Stimulated activated CD8-positive, alpha-beta memory T cell treated with anti-CD3 and anti-CD28 coated beads, Interleukin-2, amount 100 ng/mL, for 48 hours (primary cell): ENCODE measurements at places on chromosomes 11 and 22.

DNA sequence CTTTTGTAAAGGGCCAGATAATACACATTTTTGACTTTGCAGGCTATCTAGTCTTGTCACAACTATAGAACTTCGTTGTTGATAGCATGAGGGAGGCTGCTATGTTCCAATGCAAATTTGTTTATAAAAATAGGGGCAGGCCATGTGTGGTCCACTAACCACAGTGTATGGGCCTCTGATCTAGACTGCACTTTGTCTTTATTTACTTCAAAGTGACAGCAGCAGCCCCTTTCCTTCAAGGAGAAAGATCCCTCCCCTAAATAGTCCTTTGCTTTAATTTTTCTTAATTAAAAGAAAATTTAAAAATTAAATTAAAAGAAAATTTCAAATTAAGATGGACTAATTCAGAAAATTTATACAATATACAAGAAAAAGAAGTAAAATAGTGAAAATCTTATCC, 49.5 kb upstream of the OR9Q1 start:
- DNase-seq = no peak

DNA sequence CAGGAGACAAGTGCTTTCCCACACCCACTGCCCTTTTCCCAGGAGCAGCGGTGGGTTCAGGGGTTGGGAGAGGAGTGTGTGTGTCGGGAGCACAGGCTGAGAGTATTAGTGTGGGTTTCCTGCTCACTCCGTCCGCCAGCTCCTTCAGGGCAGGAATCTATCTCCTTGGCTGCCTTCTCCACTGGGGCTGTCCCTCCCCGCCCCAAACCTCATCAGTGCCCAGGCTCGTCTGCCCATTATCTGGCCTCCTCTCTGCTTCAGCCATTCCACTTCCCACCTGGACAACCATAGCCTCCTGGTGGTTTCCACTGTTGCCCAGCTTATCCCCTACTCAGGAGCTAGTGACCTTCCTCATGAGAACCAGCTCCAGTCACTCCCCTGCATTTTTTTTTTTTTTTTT, 19.9 kb downstream of the ASPHD2 start:
- no peak for DNase-seq

GRCh38 chr11:19239039-19239438, 1.7 kb downstream of the E2F8 start:
- no peak for DNase-seq

DNA sequence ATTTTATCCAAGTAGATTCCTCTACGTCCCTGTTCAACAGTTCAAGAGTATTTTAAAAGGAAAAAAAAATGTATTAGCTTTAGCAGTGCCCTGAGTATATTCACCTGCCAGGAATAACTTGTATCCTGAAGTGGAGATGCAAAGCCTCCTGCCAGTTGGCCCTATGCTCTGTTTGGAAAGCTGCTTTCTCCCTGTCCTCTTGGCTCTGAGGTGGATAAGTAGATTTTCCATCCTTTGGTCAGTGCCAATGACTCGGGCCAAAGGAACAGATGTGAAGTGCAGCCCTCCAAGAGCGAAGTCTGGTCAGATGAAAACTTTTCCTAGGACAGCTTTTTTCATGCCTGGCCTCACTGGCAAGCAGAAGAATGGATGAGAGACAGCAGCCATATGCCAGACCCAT, 839.9 kb upstream of the TENM4 start:
- DNase-seq = no peak

DNA sequence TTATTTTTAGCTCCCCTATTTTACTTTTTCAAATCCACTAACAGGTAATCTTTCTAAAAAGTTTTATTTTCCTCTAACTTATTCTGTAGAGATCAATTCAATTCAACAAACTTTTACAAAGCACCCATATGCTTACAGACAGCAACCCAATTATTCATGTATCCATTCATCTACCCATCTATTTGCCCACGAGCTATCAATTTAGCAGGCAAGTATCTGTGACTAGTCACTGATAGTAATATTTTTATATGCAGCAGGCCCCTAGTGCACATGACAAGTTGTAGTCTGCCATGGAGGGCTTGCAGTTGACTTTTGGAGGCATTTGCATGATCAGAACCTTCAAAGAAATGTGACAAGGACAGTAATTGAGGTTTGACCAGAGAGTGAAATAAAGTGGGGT, 753.2 kb upstream of the TENM4 start:
- no peak for DNase-seq

DNA sequence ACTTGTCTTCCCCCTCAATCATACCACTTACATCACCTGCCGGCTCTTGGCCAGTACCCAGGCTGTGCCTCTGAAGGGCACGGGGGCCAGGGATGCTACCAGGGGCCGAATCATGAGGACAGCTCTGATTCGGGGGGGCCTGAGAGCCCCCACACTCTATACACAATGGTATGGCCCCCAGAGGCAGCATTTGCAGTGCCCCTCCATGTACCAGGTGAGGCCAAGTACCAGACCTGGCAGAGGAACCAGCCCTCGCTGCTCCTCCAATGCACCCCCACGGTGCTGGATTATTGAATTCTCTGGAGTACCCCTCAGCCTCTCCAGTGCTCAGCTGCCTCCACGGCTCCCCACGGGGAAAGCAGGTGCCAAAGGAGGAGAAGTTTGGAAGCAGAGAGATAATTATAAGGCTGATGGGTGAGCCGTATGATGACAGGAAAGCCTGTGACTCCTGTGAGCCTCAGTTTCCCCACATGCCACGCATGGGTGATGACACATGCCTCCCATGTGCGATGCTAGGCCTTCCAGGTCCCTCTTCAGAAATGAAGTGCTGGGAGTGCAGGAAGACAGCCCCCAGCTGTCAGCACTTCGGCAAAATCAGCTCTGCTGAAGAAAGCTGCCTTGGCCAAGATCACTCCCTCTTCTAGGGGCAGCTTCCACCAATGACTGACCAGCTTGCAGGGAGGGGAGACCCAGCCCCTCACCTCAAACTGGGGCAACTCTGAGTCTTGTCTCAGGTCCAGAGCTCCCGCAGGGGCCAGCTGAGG, 69.9 kb downstream of the THAP12 start:
- DNase-seq = no peak

DNA sequence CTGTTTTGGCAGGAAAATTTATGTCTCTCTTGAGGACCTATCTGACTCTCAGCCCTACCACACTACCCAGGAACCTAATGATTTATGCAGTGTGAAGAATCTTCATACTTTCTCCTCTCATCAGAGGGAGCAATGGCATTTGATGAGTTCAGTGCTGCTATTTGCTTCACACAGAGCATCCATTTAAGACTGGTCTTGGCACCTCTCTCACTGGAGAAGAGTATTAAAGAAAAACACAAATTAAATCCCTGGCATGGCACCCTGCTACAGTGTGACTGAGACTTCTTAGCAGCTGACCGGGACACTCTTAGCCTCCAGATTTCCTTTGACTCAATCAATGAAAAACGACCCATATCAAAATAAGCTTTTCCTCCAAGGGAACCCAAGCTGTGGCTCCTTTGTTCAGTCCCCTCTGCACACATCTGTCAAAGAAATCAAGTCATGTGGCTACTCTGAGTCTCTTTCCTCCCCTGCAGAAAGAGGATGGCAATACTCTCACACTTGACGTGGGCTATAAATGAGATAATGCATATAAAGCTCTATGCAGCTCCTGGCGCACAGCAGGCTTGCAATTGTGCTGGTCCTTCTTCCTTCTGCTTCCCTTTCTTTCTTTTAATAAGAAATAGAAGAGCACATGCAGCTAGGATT, 186.1 kb upstream of the E2F8 start:
- DNase-seq = no peak

DNA sequence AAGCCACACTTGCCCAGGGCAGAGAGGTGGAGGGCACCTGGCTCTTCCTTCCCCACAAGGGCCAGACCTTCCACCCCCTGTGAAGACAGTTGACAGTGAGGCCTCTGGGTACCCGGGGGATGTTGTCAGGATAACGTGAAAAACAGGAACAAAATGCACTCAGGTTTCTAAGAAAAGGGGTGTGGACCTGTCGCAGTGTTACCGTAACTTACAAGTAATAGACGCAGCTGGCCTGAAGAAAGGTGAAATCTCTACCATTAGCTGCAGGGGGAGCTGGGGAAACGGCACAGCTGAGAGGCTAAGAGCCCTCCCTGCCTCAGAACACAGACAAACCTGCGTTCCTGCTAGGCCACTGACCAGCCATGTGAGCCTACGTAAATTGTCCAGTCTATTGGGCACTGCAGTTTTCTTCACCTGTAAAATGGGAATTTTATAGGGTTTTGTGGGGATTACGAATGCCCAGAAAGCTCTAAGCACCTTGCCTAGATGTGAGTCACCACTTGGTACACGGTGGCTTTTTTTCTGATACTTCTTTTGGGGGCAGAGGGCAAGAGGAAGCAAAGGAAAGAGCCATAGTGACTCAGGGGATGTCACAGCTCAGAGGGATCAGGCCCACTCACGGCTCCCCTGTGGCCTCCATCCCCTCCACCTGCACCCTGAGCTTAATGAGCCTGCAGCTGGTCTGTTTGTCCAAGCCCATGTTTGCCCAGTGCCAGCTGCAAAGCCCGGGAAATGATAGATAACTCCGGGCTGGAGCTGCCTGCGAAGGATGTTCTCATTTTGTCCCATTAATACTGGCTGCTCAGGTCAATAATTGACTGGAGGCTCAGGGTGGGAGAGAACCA, 18.4 kb upstream of the CABP7 start:
- no peak for DNase-seq
